Breast epithelium (tissue), 4 donors: ENCODE measurements at places on chromosomes 12 and 14.
A peak's percentile ranks its signal among the peaks of the same experiment; 100 is the strongest.

DNA sequence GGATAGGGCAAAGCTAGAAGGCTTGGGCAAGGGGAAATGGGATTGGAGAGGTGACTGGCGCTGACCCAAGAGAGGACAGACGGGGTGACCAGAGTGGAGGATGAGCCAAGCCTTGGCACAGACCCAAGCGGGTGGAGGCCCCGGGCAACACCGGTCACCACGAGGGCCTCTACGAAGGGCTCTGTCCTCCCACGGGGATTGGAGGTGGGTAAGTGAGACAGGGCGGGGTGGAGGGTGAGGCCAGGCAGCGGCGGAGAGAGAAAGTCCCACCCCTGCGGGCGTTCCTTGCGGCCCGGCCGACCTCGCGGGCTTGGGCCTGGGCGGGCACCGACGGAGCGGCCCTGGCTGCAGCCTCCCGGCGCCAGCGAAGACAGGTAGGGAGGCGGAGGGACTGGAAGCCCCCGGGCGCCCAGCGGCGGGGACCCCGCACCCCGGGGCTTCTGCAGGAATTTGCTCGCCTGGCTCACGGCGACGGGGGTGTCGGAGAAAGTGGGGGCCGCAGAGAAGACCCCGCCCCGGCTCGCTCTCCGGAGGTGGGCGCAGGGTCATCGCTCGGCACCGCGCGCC lies at the start of gene PAPLN:
Gene PAPLN (plus strand): TSS at position 288 of the 567 bp plus-strand sequence. CDS start 2,273 bp downstream, outside the sequence.
- peak; percentile 76 for DNase-seq

DNA sequence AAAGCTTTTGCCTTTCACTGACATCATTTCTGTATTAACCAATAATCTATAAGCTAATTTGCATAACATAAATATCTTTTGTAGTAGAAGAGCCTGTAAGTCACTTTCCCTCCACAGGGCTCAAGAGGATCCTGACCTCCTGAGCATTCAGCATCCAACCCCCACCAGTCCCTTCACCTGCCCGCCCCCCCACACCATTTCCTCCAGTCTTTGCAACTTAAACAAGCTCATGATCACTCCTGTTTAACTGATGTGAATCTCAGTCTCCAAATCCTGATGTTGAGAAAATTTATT lies 12.0 kb upstream of the CRY1 start:
- no peak for DNase-seq

- no peak for DNase-seq
These were observed 27.1 kb downstream of the BMAL2 start for GRCh38 chr12:27359578-27360340.

DNA sequence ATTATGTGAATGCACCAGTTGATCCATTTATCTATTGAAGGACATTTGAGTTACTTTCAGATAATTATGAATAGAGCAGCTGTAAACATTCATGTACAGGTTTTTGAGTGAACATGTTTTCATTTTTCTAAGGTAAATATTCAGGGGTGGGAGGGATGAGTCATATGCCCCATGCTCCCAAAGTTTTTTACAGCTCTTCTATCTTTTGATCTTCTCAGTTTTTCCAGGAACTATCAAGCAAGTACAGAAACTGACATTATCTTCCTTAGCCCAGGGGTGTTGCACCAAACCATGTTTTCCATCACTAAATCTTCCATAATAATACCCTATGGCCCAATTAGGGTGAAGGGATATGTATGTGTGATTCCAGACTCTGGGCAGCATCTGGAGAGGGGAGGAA lies 384.5 kb downstream of the EMP1 start:
- no peak for DNase-seq

- DNase-seq, result no peak
These were observed 78.8 kb downstream of the GSC start for GRCh38 chr14:94690896-94691659.

GRCh38 chr12:58803908-58804307 lies 116.4 kb downstream of the LRIG3 start:
- no peak for DNase-seq

DNA sequence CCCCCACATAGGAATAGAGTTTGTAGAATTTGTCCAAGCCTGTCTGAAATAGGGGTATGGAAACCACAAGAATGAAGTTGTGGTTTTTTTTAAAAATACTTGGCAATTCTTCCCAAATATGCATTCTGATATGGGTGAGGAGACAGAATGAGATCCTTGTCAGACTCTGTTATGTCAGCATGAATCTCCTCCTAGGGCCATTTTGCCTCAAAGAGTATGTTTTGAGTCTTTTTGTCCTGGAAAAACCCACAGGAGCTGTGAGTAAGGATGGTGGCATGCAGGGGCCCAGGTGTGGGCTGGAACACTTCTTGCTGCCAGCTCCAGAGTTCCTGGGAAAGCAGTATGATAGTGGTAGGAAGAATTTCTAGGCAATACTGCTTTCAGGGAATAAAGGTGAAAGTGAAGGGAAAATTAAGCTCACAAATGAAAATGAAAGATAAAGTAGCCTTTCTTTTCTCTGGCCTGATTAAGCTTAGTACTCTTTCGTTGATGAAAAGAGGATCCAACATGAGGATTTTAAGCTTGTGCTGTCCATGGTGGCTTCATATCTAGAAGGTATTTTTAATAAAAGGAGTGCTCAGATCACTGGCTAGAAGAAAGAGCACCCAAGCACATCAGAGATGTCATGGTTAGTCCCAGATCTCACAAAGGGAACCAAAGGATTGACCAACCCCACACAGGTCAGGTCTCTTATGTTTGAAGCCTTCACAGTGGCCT lies 130.8 kb downstream of the LLPH start:
- no peak for DNase-seq

- no peak for DNase-seq
These were observed 643.2 kb downstream of the RPL10L start for GRCh38 chr14:46008348-46008747.
